ENCODE measurements at places on chromosomes 13 and 19.

DNA sequence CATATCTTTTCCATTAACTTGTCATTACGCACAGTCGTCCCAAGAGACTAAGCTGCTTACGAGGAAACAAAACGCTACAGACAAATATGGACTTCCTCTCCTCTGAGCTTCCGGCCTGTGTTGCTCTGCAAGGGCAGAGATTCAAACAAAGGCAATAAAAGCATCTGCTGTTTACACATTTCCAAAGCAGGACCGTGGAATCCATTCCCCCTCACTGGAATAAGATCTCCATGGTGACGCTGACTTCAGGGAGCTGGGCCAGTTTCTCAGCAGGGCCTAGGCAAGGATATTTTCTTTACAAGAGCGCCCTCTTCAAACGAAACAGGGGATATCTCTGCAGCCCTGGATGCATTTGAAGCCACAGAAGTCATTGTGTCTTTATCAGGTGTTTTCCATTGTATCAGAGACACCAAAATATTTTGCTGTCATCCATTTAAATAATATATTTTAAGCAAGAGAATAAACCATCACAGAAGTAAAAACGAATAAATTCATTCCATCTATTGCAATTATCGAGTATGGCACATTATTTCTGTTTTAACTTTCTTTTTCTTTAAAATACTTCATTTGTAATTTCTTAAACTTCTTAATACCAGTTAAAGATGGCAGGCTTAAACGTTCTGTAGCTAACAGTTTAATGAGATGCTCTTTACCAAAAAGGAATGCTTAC, 177.5 kb downstream of the DCLK1 start:
- peak; percentile 28 for DNase-seq

DNA sequence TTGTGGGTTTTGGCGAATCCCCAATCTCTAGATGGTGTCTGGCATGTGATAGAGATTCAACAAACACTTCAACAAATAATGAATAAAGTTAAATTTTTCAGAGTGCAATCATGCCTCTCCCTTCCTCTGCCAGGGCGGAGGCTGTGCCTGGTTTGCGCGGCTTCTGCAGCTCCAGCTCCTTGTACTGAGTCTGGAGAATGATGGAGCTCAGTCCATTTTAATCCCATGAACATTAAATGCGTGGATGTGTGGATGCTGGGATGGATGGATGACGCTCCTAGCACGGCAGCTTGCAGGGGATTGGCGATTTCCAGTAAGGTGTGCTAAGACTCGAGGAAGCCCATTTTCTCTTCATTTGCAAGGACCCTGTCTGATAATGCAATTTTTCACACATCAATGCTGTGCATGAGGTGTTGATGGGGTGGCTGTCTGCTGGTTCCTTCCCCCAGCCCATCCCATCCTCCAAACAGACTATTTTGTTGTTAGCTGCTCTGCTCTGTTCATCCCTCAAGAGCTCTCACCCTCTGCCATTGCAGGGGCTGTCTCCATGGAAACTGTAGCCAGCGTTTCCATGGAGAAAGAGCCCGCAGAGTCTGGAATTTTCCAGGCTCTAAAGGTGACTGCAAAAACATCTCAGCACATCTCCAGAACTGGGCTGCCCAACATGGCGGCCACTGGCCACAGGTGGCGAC, 92.6 kb upstream of the PEG3 start:
- peak; percentile 10 for DNase-seq

- DNase-seq: no peak
Measured at GRCh38 chr13:85864963-85865530, 65.8 kb upstream of the SLITRK6 start.

GRCh38 chr19:4328243-4328990, 10.2 kb downstream of the STAP2 start:
- peak; percentile 72 for DNase-seq

DNA sequence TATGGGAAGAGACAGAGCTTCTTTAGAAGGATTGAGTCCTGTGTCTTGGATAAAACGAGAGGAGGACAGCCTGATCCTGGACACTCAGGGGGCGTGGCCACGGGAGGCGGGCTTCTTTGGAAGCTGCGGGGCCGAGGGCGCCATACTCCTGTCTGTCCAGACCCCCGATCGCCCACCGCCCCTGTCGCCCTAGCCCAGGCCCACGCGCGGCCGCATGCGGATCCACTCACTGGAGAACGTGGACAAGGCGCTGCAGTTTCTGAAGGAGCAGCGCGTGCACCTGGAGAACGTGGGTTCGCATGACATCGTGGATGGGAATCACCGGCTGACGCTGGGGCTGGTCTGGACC, 23.1 kb downstream of the SPTBN4 start:
- no peak for DNase-seq

- DNase-seq: no peak
Measured at GRCh38 chr19:55284405-55285058, 735 bp downstream of the BRSK1 start.

DNA sequence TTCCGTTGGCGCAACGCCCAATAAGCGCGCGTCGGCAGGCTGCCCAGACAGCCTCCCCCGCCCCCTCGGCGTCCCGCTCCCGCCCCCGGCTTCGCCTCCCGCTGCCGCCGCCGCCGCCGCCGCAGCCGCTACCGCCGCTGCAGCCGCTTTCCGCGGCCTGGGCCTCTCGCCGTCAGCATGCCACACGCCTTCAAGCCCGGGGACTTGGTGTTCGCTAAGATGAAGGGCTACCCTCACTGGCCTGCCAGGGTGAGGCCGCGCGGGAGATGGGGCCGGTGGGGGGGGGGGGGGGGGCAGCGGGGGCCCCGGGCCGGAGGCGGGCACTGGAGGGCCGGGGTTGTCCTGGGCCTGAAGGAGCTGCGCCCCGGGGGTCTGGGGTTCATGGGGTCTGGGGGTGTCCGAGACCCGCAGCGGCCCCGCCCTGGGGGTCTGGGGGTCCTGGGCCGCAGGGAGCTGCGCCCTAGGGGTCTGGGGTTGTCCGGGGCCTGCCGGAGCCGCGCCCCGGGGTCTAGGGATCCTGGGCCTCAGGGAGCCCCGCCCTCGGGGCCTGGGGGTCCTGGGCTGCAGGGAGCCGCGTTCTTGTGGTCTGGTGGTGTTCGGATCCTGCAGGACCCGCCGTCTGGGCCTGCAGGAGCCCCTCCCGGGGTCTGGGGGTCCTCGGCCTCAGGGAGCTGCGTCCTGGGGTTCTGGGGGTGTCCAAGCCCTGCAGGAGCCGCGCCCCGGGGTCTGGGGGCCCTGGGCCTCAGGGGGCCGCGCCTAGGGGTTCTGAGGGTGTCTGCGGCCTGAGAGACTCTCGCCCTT, at the start of gene HDGFL2:
HDGFL2 (plus strand) TSS at position 124 of the 801 bp plus-strand sequence; CDS start at position 178, 54 bp downstream.
- no peak for DNase-seq

DNA sequence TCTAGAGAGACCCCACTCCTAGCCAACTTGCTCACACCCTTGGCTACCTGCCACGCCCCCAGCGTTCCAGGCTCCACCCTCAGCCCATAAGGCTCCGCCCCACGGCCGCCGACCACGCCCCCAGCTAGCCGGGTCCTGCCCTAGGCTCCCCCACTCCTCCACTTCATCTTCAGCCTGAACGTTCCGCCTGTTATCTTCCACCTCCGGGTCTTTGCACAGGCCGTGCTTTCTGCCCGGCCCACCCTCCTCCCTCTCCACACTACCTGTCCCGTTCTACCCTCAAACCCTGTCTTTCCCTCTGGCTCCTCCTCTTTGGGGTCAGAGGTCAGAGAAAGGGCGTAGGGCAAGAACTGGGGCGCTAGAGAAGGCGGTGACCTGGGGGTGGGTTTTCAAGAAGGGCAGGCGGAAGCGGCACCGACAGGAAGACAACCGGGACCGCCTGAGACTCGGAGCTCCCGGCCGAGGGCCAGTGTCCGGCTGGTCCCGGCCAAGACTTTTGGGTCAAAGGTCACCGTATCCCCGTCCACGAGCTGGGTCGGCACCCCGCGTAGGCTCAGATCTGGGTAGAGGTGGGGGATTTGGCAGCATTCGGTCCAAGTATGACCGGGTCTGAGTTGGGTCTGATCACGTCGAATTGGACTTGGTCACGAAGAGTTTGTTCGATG, 2.2 kb downstream of the PDE4C start:
- peak; percentile 59 for DNase-seq

GRCh38 chr13:113856716-113857065, 7.2 kb downstream of the GAS6 start:
- no peak for DNase-seq

DNA sequence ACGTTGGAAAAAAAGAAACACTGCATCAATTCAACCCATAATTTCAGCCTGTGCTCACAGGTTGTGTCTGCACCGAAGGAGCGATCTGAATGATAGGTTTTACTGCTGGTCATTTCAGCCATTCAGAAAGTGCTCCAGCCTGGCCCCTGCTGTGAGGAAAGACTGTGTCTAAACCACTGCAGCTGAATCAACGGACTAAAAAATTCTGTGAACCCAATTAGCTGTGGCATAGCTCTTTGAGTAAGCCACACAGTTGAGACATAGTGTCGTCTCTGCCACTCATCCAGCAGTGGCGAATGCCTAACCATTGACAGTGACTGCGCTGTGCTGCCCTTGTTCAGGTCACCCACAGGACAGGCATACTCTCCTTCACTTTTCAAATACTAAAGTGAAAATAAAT, 179.8 kb downstream of the COG6 start:
- DNase-seq: no peak

GRCh38 chr19:18870531-18871172, 25.3 kb downstream of the CERS1 start:
- DNase-seq: no peak

- peak; percentile 36 for DNase-seq
Measured at GRCh38 chr13:50080911-50081678, 65.9 kb downstream of the KCNRG start.

GRCh38 chr19:43425567-43426392, 11.1 kb downstream of the TEX101 start:
- DNase-seq: no peak

- DNase-seq: no peak
Measured at GRCh38 chr13:59112221-59112718, 1051.5 kb downstream of the DIAPH3 start.

DNA sequence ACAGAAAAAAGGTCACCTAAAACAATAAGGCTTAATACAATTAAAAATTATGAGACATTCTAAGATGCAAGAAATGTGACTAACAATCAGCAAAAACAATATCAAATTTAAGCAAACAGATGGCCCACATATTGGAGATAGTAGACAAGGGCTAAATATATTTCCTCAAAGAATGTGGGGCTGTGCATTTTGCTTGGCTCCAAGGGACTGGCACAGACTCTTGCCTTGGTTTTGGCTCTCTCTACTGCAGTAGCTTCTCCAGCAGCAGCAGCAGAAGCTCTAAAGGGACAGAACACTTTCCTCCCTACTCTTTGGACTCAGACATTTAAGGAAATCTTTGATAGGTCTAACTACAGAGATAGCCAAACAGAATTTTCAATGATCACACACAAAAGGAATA, 38.2 kb upstream of the ZNF780A start:
- no peak for DNase-seq

GRCh38 chr13:26222520-26223046, 469 bp upstream of the RNF6 start:
- no peak for DNase-seq

- peak; percentile 40 for DNase-seq
Measured at GRCh38 chr13:52599848-52600603, 42.2 kb upstream of the HNRNPA1L2 start.

- peak; percentile 34 for DNase-seq
Measured at GRCh38 chr13:66665991-66666390, 564.1 kb downstream of the PCDH9 start.

- DNase-seq: no peak
Measured at GRCh38 chr13:108807841-108808240, 178.4 kb downstream of the MYO16 start.
